NCI-H1048 (cell line): ENCODE measurements at places on chromosomes 16 and 17.

GRCh38 chr16:28013392-28013791 is 50.1 kb downstream of the GSG1L start:
- DNase-seq = no peak

- DNase-seq = no peak
Measured at GRCh38 chr16:80735846-80736245, 68.6 kb downstream of the CDYL2 start.

DNA sequence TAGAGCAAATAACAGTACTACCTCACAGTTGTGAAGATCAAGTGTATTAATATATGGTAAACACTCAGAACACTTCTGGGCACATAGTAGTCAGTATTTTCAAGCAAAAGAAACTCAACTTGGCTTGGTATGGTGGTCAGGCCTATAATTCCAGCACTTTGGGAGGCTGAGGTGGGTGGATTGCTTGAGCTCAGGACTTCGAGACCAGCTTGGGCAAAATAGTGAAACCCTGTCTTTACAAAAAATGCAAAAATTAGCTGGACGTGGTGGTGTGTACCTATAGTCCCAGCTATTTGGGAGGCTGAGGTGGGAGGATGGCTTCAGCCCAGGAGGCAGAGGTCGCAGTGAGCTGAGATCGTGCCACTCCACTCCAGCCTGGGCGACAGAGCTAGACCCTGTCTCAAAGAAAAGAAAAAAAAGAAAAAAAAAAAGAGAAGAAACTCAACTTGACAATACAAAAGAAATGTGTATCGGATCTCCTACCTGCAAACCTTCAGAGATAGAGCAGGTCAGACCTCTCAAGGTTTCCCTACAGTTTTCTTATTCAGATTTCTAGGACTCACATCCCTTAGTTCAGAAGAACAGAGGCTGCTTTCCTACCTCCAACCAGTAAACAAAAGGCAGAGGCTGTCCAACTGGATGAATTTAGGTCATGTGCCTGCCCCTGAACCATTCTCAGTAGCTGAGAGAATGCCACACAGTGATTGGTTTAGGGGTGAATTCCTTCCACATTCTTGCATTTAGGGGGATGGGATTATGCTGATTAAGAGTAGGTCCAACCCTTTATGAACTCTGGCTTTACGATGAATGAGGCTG is 1.7 kb upstream of the KPNA2 start:
- DNase-seq = no peak

DNA sequence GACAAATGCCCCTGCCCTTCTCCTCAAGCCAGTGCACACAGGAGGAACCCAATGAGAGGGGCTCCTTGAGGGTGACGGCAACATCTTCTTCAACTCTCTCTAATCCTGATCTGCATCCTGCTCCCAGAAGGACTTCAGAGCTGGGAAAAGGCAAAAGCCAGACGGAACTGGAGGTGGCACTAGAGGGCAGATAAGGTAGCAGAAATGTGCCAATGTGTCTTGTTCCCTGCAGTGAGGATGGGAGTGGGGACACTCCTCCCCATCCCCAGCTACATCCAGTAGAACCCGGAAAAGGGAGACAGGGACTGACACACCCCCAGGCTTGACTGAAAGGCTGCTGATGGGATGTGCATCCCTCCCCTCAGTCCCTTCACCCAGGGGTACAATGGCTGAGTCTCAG is 28.5 kb downstream of the SRCIN1 start:
- DNase-seq = no peak

DNA sequence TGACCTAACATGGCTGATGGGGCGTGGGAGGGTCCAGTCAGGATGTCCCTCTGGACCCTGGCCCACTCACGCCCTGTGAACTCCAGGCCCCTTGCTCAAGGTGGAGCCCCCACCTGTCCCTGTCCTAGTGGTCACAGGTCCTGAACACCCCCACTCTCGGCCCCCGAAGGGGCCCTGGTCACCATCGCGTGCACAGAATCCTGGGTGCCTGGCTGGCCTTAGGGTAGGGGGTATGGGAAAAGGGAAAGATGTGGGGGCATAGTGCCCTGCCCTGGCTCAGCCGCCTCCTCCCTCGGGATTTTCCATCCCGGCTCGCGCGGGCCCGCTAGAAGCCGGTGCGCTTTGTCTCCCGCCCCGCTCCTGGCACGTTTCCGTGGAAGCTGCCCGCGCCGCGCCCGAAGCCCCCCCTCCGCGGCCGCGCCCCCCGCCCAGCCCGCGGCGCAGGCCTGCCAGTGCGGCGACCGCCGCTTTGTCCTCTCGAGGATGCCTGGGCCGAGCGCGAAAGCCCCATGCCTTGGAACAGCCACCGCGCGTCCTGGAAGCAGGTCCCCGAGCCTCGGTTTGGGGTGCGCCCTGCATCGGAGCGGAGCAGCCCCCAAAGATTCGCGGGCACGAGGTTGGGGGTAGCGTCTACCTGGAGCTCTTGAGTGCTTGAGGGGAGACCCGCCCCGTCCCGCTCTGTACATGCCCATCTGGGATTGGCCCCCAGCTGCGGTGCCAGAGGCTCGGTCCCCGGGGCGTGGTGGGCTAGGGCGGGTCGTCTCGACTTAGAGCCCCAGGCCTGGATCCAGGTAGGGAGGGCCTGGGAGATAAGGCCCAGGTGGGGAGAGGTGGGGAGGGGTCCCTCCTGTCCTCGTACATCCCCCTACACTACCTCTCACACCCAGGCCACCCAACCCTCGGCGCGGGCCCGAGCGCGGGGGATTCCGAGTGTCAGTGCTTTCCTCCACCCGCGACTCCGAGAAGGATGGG is 1.3 kb downstream of the SMPD3 start:
- no peak for DNase-seq

GRCh38 chr16:86196687-86197391 is 297.9 kb downstream of the IRF8 start:
- no peak for DNase-seq

- DNase-seq = no peak
Measured at GRCh38 chr17:2222301-2222700, 81.3 kb downstream of the SMG6 start.
